Activated CD4-positive, alpha-beta T cell treated with anti-CD3 and anti-CD28 coated beads for 24 hours (primary cell): ENCODE measurements at places on chromosomes 7 and 10.

- DNase-seq, result no peak
Measured at GRCh38 chr10:60549686-60550085, 160.0 kb upstream of the ANK3 start.

DNA sequence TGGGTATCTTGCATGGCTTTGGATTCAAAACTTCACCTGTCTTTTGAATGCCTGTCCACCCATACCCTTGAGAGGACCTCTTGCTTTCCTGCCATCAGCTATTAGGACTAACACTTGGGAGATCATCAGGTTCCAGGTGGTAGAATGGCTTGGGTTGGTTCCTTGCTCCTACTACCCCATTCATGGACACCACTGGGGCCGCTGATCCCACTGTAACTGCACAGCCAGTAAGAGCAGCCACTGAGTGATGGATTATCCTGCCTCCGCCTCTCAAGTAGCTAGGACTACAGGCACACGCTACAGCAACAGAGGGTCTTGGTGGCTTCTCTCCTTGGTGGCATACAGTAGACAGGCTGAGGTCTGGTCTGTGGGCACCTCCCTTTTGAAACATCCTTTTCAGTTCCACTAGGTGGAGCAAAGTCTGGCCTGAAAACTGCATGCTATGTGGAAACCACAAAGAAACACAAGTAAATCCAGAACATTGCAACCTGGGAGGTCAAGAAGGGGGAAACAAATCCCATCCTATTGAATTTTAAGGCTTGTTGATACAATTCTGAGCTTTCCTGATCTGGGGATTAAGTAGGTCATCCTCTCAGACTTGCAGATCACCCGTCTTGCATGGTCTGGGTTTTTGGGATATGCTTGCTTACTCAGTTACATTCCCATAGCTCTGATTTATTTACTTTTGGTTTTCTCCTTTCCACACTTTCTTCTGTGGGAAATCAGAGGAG is 9.4 kb downstream of the WBP1L start:
- no peak for DNase-seq

DNA sequence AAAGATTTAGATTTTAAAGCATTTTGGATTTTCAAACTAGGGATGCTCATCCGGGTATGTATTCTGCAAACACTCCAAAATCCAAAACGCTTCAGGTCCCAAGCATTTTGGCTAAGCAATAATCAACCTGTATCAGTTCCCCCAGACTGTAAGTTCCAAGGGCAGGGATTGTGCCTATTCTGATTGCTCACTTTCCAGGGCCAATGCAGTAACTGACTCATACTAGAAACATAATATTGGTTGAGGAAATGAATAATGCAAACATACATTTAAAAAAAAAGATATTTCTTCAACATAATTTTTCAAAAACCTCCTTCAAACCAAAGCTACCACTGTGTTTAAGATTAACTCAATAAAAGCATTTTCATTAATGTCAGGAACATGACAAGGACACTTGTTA is 69.5 kb downstream of the HIBADH start:
- DNase-seq, result no peak

- DNase-seq, result no peak
Measured at GRCh38 chr10:80196950-80197315, 8.4 kb downstream of the ANXA11 start.

GRCh38 chr10:109698086-109698485 is 225.2 kb downstream of the XPNPEP1 start:
- DNase-seq, result no peak

GRCh38 chr10:120381931-120382330 is 75.1 kb upstream of the PLPP4 start:
- no peak for DNase-seq

- no peak for DNase-seq
Measured at GRCh38 chr7:2984091-2984490, 59.6 kb downstream of the CARD11 start.

DNA sequence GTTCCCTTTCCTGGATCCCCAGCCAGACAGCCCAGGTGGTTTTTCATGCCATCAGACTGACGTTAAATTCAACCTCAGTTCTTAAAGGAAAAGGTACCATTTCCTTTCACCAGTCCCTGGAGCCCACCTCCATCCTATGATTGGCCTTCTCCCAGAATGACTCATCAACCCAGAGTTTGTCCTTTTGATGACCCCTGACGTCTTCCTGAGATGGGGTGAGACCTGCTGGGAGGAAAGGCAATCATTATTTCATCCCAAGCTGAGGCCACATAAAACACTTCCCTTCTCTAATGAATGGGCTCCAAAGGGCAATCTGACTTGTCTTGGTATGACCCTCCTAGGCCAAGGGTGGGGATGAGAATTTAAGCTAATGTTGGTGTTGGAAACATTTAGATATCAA is 750.7 kb downstream of the SUGCT start:
- DNase-seq, result no peak

- no peak for DNase-seq
Measured at GRCh38 chr7:8232999-8233847, 28.7 kb downstream of the ICA1 start.

DNA sequence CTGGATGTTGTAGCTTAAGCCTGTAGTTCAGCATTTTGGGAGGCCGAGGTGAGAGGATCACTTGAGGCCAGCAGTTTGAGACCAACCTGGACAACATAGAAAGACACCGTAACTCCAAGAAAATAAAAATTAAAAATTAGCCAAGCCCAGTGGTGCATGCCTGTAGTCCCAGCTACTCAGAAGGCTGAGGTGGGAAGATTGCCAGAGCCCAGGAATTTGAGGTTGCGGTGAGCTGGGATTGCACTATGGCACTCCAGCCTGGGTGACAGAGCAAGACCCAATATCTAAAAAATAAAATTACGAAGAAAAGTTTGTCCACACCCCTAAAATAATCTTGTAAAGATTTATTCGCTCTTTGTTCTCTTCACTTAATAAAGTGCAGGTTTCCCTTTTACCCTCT is 951.0 kb downstream of the TYW1 start:
- DNase-seq, result no peak

DNA sequence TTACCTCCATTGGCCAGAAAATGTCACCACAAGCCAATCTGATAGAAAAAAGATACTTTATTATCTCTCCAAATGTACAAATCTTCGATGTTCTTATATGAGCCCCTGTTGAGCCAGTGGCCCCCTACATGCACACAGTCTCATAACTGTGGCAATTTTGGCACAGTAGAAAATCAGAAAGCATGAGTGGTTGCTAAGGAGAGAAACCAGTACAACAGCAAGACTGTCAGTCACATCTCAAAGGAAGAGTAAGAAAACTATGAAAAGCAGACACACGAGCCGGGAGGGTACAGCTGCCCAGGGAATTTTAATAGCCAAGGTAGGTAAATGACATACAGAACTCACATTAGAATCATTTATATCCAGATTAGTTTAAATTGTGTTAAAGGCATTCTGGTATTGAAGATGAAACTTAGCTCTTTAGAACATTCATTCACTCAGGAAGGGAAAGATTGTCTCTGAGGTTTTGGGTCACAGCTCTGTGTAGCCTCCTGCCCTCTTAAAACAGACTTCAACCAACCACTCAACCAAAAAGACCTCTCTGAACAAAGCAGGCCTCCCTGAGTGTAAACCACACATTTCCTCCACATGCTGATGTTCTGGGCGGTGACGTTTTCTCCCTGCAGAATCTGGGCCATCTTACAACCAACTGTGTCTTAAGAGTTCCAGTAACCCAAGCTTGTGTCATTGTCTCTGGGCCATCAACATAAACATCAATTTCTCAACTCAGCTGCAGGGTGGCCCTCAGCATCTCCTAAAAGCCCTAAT is 80.8 kb upstream of the ADAM12 start:
- no peak for DNase-seq

GRCh38 chr7:74012842-74013249 is 15.1 kb upstream of the ELN start:
- DNase-seq, result no peak

- DNase-seq, result no peak
Measured at GRCh38 chr10:59524348-59524747, 162.0 kb upstream of the FAM13C start.

GRCh38 chr10:44937196-44938005 is 22.2 kb upstream of the RASSF4 start:
- no peak for DNase-seq

DNA sequence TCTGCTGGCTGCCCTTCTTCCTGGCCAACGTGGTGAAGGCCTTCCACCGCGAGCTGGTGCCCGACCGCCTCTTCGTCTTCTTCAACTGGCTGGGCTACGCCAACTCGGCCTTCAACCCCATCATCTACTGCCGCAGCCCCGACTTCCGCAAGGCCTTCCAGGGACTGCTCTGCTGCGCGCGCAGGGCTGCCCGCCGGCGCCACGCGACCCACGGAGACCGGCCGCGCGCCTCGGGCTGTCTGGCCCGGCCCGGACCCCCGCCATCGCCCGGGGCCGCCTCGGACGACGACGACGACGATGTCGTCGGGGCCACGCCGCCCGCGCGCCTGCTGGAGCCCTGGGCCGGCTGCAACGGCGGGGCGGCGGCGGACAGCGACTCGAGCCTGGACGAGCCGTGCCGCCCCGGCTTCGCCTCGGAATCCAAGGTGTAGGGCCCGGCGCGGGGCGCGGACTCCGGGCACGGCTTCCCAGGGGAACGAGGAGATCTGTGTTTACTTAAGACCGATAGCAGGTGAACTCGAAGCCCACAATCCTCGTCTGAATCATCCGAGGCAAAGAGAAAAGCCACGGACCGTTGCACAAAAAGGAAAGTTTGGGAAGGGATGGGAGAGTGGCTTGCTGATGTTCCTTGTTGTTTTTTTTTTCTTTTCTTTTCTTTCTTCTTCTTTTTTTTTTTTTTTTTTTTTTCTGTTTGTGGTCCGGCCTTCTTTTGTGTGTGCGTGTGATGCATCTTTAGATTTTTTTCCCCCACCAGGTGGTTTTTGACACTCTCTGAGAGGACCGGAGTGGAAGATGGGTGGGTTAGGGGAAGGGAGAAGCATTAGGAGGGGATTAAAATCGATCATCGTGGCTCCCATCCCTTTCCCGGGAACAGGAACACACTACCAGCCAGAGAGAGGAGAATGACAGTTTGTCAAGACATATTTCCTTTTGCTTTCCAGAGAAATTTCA is 1.7 kb downstream of the ADRB1 start:
- DNase-seq, result no peak

- DNase-seq, result no peak
Measured at GRCh38 chr7:55129541-55130394, 111.0 kb downstream of the EGFR start.

GRCh38 chr7:106476751-106477150 is 184.2 kb downstream of the CCDC71L start:
- DNase-seq, result no peak

DNA sequence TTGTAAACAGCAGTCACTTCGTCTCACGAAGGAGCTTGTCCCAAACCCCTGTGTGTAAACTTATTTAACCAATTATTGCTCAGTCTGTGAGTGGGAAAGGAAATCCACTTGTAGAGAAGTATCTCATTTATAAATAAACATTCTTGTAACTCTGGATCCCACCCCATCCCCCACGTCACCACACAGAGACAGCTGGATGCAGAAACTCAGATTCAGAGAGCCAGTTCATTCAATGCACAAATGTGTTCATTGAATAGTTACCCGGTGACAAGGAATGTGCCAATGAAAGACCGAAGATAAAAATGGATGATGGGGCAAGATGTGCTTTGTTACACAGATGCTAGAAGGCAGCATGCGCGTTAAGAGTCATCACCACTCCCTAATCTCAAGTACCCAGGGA is 8.3 kb upstream of the OCM start:
- DNase-seq, result no peak

DNA sequence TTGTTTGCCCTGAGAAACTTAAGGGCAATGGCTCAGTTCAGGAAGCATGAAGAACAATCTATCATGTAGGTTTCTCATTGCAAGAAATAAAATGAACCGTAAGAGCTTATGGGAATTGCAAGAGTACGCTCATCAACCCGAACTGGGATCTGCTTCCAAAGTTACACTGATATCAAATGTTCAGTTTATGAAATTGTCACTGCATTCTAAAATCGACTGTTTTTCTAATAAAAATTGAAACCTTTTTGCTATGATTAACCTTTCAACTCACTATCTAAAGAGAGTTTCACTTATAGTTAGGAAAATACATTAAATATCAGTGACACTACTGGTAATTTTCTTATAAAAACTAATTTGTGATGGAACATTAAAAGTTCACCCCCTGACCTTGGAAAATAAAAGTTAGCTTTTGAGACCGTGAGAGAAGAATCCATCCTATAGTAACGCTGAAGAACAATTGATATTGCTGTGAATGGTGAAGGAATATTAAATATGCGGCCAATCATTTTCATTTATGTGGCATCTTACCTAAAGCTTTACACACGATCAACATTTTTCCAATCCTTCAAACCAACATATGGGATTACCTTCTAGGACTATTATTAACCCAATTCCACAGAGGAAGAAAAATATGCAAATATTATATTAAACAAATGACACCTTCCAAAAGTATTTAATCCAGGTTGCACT is 2.2 kb downstream of the MEOX2 start:
- no peak for DNase-seq

DNA sequence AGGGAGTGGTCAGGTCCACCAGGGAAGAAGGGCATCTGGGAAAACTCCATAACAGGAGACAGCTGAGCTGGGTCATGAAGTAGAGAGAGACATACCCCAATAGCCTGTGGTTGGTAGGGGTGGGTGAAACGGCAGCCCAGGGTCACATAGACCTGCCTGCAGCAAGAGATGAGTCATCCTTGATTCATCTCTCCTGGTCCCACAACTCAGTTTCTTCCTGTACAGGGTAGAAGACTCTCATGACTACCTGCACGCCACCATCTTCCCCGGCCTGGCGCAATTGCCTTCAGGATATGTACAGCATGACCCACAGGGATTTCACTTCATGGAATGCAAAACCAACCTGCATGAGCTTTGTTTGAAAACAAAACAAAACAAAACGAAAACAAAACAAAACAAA is 45.1 kb upstream of the ADAM12 start:
- DNase-seq, result no peak

DNA sequence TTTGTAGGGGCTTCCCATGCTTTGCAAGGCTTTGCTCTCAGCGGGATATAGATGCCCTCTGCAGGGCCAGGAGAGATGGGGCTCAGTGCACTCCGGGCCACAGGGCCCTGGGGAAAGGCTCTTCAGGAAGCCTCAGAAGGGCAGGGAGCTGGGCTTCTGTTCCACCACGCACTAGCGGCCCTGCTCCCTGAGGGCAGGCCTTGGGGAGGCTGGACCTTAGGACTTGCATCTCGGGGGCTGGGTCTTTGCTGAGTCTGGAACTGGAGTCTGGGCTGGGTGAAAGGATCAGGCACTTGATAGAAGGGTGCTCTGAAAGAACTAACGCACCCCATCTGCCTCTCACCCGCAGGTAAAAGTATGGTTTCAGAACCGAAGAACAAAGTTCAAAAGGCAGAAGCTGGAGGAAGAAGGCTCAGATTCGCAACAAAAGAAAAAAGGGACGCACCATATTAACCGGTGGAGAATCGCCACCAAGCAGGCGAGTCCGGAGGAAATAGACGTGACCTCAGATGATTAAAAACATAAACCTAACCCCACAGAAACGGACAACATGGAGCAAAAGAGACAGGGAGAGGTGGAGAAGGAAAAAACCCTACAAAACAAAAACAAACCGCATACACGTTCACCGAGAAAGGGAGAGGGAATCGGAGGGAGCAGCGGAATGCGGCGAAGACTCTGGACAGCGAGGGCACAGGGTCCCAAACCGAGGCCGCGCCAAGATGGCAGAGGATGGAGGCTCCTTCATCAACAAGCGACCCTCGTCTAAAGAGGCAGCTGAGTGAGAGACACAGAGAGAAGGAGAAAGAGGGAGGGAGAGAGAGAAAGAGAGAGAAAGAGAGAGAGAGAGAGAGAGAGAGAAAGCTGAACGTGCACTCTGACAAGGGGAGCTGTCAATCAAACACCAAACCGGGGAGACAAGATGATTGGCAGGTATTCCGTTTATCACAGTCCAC is 5.4 kb downstream of the EMX2 start:
- no peak for DNase-seq
